AG09319 (cell line): ENCODE measurements at places on chromosomes 3 and 15.

GRCh38 chr3:6223572-6223971 is 637.3 kb upstream of the GRM7 start:
- DNase-seq = no peak

GRCh38 chr3:52856666-52857065 is 21.8 kb upstream of the MUSTN1 start:
- no peak for DNase-seq

GRCh38 chr15:73593304-73594074 is 39.7 kb downstream of the NPTN start:
- no peak for DNase-seq

- DNase-seq = no peak
Observed at GRCh38 chr15:69032031-69032430, 17.5 kb downstream of the NOX5 start.

GRCh38 chr15:95865330-95865739 is 465.2 kb upstream of the NR2F2 start:
- no peak for DNase-seq

DNA sequence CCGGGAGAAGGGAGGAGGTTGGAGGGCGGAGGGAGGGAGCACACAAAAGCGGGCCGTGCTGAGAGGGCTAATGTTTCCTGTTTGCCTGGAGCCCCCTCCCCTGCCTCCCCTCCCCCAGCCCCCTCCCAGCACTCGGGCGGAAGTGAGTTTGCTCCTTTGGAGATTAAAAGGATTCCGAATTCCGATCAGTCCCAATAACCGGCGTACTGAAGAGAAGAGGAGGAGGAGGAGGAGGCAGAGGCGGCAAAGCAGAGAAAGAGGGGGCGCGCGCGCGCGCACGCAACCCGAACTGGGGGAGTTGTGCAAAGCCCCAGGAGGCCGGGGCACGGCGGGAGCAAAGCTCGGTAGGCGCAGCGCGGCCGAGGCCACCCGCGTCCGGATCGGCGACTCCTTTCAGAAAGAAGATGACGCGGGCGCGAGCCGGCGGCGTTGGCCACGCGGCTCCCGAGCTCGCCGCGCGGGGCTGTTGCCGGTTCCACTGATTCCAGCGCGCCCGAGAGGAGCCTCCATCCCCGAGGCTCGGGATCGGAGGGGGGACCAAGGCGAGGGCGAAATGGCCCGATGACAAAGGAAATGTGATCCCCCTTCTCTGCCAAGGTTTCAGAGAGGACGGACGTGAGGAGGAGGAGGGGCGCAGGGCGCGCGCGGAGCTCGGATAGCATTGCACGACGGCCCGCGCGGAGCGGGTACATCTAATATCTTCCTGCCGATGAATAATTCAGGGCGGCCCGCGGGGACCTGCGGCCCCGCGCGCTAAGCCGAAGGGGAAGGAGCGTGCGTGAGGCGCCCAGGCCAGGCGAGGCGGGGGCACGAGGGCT is 1.1 kb upstream of the TRIM71 start:
- DNase-seq = no peak

GRCh38 chr15:67547836-67548235 is 5.3 kb downstream of the MAP2K5 start:
- no peak for DNase-seq

GRCh38 chr3:115693868-115694267 is 70.6 kb downstream of the GAP43 start:
- no peak for DNase-seq

DNA sequence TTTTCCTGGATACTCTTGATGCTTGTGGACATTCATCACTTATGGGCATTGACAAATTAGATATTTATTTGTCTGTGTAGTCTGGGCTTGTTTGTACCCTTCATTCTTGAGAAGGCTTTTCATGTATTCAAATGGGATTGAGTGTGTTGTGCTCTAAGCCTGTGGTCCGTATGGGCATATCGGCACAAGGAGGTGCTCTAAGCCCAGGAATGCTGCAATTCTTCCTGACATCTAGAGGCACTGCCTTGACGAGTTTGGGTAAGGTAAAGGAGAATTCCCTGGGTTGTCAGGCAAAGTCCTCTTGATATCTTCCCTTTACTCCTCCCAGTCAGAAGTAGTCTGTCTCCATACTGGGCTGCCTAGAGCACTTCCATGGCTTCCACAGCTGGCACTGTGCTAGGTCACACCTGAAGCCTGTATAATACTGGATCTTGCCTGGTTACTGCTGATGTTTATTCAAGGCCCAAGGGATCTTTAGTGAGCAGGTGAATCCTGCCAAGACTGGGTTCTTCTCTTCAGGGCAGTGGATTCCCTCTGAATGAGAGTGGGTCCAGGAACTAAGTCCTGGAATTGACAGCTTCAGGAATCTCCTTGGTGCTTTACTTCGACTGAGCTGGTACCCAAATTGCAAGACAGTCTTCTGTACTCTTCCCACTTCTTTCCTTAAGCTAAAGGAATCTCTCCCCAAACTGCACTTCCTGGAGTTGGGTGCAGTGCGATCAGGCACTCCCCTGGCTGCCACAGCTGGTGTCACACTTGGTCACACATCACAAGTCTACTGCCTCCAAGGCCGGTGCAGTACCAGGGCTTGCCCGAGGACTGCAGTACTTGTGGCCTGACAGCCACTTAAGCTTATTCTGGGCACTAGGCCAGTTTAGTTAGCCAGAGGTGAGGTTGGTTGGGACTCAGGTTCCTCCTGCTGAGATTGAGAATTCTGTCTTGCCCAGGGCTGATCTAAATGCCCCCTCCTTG is 46.0 kb downstream of the GALK2 start:
- DNase-seq = no peak

- DNase-seq = peak; percentile 93
Observed at GRCh38 chr15:64825431-64826294, at the start of gene PIF1. TSS of gene PIF1 (minus strand) at chr15:64825647. CDS start at chr15:64824335, 1,312 bp downstream.

DNA sequence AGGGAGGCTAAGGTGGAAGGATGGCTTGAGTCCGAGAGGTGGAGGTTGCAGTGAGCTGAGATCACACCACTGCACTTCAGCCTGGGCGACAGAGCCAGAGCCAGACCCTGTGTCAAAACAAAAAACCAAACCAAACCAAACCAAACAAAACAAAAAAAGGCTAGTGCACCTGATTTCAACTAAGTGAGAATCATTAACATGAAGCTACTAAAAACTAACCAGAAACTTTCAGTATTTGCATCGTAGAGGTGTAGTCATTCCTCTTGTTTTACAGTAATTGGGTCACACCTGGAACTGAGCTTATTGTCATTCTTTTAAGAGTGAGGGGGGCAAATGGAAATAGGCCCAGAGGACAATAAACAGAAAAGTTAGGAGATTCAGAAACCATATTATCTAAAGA is 58.5 kb downstream of the ST6GAL1 start:
- DNase-seq = no peak

GRCh38 chr3:127629467-127630403 is 750 bp downstream of the PODXL2 start:
- no peak for DNase-seq

DNA sequence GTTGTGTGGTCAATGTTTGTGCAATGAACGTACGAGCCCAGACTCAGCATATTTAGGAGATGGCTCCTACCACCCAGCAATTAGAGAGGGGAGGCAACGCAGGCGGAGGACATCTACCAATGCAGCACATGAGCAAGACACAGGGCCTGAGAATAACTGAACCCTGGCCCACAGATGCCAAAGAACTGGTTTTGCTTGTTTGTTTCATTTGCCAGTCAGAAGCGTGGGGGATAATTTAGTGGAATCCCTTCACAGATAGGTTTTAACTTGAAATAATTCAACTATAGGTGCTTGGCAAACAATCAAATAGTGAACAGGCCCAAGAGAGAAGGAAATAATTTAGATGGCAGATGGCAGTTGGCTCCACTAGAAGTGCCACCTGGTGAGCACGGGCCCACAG is 54.8 kb downstream of the LIPC start:
- DNase-seq = no peak

- DNase-seq = no peak
Observed at GRCh38 chr15:73284090-73284716, 84.6 kb downstream of the HCN4 start.
